Progenitor cell of endocrine pancreas (in vitro differentiated cells): ENCODE measurements at places on chromosomes 2 and 18. TPM values are rescaled to one million over a fixed set of nuclear protein-coding genes. Genes with fewer than 3 reads are reported as not detected.

STAT4 gene
- total RNA-seq: 18.8 and 23.4 TPM in 2 replicates

UGT1A4 gene
- total RNA-seq: not detected in 2 replicates

CLK1 gene
- 128 and 129 TPM in 2 replicates for total RNA-seq

LOXHD1 gene
- total RNA-seq: 0.33 and 0.36 TPM in 2 replicates

MOCOS gene
- total RNA-seq: 2.0 and 3.0 TPM in 2 replicates

PGAP1 gene
- 49.2 and 54.8 TPM in 2 replicates for total RNA-seq

ASXL3 gene
- total RNA-seq: 18.0 and 23.0 TPM in 2 replicates

MTIF2 gene
- 22.7 and 24.5 TPM in 2 replicates for total RNA-seq

OSR1 gene
- total RNA-seq: 10.3 and 10.7 TPM in 2 replicates

HTR2B gene
- not detected in 2 replicates for total RNA-seq

GRCh38 chr2:230814616-230815015 is 50.1 kb upstream of the ITM2C start:
- H3K36me3 ChIP-seq: peaks cover 17% of the 10 kb centered on the region
- no peaks in the 10 kb centered on the region for H3K27me3 ChIP-seq
- H3K4me3 ChIP-seq: no peak overlapping the region
- H3K4me1 ChIP-seq: peaks cover 6% of the 10 kb centered on the region
- no peak overlapping the region for H3K27ac ChIP-seq

DNA sequence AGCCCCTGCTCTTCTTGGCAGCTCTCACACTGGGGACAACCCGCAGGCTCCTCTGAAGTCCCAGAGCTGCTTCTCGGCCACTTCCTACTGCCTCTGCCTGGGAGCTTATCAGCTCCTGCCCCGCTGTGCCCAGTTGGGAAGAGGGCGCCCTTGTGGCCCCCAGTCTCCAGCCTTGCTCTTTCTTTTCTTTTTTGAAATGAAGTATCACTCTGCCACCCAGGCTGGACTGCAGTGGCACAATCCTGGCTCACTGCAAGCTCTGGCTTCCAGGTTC is 20.6 kb upstream of the ALPI start:
- no peaks in the 10 kb centered on the region for H3K36me3 ChIP-seq
- H3K27ac ChIP-seq: no peak overlapping the region
- DNase-seq: no peak
- H3K4me3 ChIP-seq: no peak overlapping the region
- no peaks in the 10 kb centered on the region for H3K4me1 ChIP-seq
- peaks cover 18% of the 10 kb centered on the region for H3K27me3 ChIP-seq

DNA sequence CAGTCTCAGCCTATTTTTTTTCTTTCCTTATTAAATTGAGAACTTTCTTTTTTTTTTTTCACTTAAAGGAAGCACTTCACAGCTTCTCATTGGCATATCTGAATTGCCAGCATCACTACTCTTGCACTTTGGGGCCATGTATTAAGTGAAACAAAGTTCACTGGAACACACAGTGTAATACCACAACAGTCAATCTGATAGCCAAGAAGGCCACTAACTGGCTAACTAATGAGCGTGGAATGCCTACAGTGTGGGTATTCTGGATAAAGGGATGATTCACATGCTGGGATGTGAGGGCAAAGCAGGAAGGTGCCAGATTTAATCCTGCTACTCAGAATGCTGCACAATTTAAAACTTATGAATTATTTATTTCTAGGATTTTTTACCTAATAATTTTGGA is 11.7 kb upstream of the C18orf63 start:
- H3K27ac ChIP-seq: no peak overlapping the region
- H3K4me1 ChIP-seq: peaks cover 14% of the 10 kb centered on the region
- H3K27me3 ChIP-seq: no peaks in the 10 kb centered on the region

DNA sequence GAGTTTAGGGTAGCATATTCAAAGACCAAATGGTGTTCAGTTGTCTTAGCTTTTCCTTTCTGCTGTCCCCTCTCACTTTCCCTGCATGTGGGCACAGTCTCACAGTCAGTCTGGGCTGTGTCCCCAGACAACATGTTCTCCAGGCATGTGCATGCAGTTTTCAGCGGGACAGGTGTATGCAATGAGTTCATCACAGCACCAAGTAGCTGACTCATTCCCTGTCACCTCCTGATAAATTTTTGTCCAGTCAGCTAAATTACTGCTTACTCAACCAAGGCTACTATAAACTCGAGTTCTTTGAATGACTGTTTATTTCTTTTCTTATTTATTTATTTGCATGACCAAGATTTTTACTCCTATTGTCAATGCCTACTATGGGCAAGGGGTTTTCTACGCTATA is 148.8 kb upstream of the CDH19 start:
- no peak overlapping the region for H3K27ac ChIP-seq
- no peak overlapping the region for H3K4me3 ChIP-seq
- no peaks in the 10 kb centered on the region for H3K36me3 ChIP-seq
- H3K27me3 ChIP-seq: no peaks in the 10 kb centered on the region

DNA sequence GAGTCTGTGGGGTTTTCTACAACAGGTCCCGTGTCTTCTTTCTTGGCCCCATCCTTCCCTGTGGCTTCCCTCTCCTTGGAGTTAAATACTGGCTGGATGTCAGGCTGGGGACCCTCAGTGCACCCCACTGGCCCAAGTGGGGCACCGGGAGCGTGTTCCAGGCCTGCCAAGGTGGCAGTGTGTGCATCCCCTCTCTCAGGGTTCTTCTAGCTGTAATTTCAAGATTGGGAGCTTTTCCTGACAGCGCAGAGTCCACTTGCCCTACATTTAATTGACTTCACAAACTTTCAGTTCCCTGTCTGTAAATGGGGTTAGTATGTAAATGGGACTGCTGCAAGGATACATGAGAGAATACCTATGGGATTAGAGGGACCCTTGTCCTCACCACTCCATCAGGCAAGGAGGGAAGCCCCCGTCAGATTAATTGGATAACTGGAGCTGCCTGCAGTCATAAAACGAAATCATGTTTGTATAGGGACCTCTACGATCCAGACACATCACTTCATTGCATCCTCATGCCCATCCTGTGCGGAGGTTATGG is 66.6 kb downstream of the IL1R2 start:
- no peak for DNase-seq
- no peak overlapping the region for H3K27ac ChIP-seq

- peaks cover 6% of the 10 kb centered on the region for H3K27me3 ChIP-seq
- H3K36me3 ChIP-seq: no peaks in the 10 kb centered on the region
- H3K4me3 ChIP-seq: no peak overlapping the region
- H3K27ac ChIP-seq: no peak overlapping the region
These were observed 262.9 kb upstream of the KLHL29 start for GRCh38 chr2:23121968-23122648.

GRCh38 chr2:196473617-196474016 is 165.9 kb upstream of the CCDC150 start:
- no peaks in the 10 kb centered on the region for H3K4me1 ChIP-seq
- no peak overlapping the region for H3K27ac ChIP-seq
- no peaks in the 10 kb centered on the region for H3K36me3 ChIP-seq
- no peak for DNase-seq
- H3K27me3 ChIP-seq: no peaks in the 10 kb centered on the region

- DNase-seq: no peak
- no peak overlapping the region for H3K4me3 ChIP-seq
- peaks cover 3% of the 10 kb centered on the region for H3K36me3 ChIP-seq
These were observed 15.2 kb upstream of the ZFP36L2 start for GRCh38 chr2:43241558-43241957.

DNA sequence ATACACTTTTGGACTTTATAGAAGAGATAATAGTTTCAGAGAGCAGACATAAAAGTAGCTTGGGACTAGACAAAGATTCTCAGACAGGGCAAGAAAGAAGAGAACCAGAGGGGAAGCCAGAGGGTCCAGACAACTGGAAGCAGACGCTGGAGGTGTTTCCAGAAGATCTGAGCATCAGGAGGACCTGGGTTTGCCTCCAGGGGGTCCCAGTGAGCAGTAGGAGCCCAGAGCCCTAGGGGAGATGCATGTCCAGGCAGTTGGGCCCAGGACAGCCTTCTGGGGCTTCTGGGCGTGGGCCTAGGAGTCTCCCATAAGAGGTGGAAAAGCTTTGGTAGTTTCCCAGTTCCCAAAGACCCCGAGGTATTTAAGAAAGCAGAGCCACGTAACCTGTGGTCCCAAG is 251.2 kb upstream of the ID2 start:
- H3K4me1 ChIP-seq: no peaks in the 10 kb centered on the region
- no peaks in the 10 kb centered on the region for H3K36me3 ChIP-seq
- H3K27me3 ChIP-seq: no peaks in the 10 kb centered on the region
- no peak overlapping the region for H3K4me3 ChIP-seq
- no peak for DNase-seq

GRCh38 chr2:137837830-137838229 is 126.4 kb upstream of the HNMT start:
- peaks cover 5% of the 10 kb centered on the region for H3K4me1 ChIP-seq
- H3K27me3 ChIP-seq: no peaks in the 10 kb centered on the region
- H3K27ac ChIP-seq: no peak overlapping the region
- no peak overlapping the region for H3K4me3 ChIP-seq
- H3K36me3 ChIP-seq: no peaks in the 10 kb centered on the region

- DNase-seq: no peak
- H3K36me3 ChIP-seq: no peaks in the 10 kb centered on the region
- H3K4me1 ChIP-seq: no peaks in the 10 kb centered on the region
- no peak overlapping the region for H3K27ac ChIP-seq
These were observed 45.4 kb downstream of the EML6 start for GRCh38 chr2:54768772-54769428.

- H3K36me3 ChIP-seq: peaks cover 1% of the 10 kb centered on the region
- H3K4me1 ChIP-seq: peaks cover 9% of the 10 kb centered on the region
- no peaks in the 10 kb centered on the region for H3K27me3 ChIP-seq
- no peak for DNase-seq
These were observed 62.8 kb downstream of the EFEMP1 start for GRCh38 chr2:55860832-55861231.

GRCh38 chr18:76805221-76805620 is 17.1 kb upstream of the ZNF236 start:
- H3K27ac ChIP-seq: no peak overlapping the region
- no peak for DNase-seq
- H3K27me3 ChIP-seq: peaks cover 3% of the 10 kb centered on the region
- peaks cover 4% of the 10 kb centered on the region for H3K36me3 ChIP-seq

- H3K4me1 ChIP-seq: peaks cover 4% of the 10 kb centered on the region
- no peak for DNase-seq
- H3K27me3 ChIP-seq: no peaks in the 10 kb centered on the region
- no peak overlapping the region for H3K27ac ChIP-seq
- H3K4me3 ChIP-seq: no peak overlapping the region
- no peaks in the 10 kb centered on the region for H3K36me3 ChIP-seq
These were observed 93.5 kb downstream of the NAB1 start for GRCh38 chr2:190742431-190742830.

GRCh38 chr2:239902749-239903201 is 122.4 kb downstream of the NDUFA10 start:
- no peaks in the 10 kb centered on the region for H3K36me3 ChIP-seq
- no peaks in the 10 kb centered on the region for H3K4me1 ChIP-seq
- no peak overlapping the region for H3K4me3 ChIP-seq
- H3K27ac ChIP-seq: no peak overlapping the region
- H3K27me3 ChIP-seq: peaks cover 10% of the 10 kb centered on the region

DNA sequence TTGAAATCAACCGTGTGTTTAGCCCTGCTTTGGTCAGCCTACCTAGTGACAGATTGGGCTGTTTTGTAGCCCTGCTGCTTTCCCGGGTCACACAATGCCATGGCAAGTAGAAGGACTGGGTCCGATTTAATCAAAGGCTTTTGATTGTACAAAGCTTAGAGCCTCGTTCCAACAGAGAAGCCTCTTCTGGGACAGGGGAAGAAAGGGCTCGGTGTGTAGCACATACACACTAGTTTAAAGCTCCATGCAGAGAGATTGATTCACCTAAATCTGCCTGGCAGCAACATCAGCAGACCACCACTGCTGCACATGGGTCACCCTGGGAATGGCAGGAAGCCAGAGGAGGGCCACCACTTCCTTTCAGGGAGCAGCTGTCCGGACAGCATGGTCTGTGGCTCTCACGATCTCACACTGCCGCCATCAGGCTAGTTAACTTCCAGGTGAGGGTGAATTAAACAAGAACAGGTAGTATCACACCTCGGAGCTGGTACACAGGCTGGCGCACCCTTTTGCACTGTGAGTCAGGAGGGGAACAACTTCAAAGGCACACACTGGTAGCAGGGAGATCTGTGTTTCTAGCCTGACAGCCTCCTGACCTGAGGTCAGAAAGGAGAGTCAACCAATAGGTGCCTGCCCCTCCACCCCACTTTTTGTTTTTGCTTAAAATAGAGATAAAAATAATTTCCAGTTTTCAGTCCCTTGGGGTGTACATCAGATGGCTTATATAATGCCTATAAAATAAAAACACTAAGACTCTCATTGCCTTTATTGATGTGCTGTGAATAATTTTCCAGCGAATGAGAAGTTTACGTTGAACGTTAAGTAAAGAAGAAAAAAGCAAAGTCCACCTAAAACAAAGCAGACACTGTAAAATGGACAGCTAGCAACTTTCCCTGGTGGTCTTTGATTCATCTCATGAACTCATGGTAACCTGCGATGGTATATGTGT is 108.5 kb downstream of the CDCA7 start:
- no peak for DNase-seq
- H3K27me3 ChIP-seq: peaks cover 9% of the 10 kb centered on the region
- H3K4me1 ChIP-seq: peaks cover 9% of the 10 kb centered on the region
- no peak overlapping the region for H3K4me3 ChIP-seq
- H3K27ac ChIP-seq: no peak overlapping the region

DNA sequence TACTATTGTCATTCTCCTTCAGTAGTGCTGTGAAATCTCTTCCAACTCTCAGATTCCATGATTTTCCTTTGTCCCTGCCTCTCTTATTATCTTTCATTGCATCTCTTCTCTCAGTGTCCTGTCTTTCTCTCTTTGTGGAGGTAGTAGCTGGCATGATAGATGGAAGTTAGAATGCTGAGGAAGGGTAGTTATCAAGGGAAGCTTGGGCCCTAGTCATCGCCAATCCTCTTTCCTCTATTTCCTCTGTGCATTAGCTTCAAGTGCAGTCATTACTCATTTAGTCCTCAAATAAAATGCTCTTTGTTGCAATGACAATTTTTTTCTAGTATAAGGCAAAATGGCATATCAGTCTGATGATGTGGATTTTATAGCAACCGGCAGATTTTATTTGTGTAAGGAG is 207.7 kb downstream of the CAMKMT start:
- peaks cover 3% of the 10 kb centered on the region for H3K4me1 ChIP-seq
- no peak for DNase-seq
- H3K36me3 ChIP-seq: no peaks in the 10 kb centered on the region
- no peak overlapping the region for H3K27ac ChIP-seq
- H3K4me3 ChIP-seq: no peak overlapping the region

- H3K4me3 ChIP-seq: no peak overlapping the region
- H3K27me3 ChIP-seq: no peaks in the 10 kb centered on the region
- H3K4me1 ChIP-seq: peaks cover 7% of the 10 kb centered on the region
- no peak overlapping the region for H3K27ac ChIP-seq
These were observed 56.7 kb downstream of the GPR39 start for GRCh38 chr2:132473174-132473883.

DNA sequence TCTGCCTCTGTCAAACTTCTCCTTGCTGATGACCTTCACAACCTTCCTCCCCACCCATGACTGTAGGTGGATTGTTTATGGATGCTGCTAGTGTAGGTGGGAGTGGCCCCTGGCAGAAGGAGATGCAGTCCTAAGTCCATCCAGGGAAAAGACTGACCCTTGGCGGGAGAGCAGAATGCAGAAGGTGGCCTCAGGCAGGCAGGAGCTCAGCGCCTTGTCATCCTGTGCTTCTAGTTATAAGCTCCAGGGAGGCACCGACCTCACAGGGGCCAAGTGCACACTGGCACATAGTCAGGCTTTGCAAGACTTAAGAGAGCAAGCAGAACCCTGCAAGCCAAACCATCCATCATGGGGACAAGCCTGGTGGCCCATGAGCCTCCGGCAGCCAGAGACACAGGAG is 74.4 kb downstream of the CAPN13 start:
- H3K4me3 ChIP-seq: no peak overlapping the region
- peaks cover 4% of the 10 kb centered on the region for H3K4me1 ChIP-seq
- no peaks in the 10 kb centered on the region for H3K27me3 ChIP-seq
- no peaks in the 10 kb centered on the region for H3K36me3 ChIP-seq
- no peak overlapping the region for H3K27ac ChIP-seq
- no peak for DNase-seq

GRCh38 chr2:240252872-240253511 is 112.5 kb upstream of the OTOS start:
- no peak for DNase-seq
- no peak overlapping the region for H3K4me3 ChIP-seq
- H3K36me3 ChIP-seq: no peaks in the 10 kb centered on the region
- H3K27ac ChIP-seq: no peak overlapping the region
- H3K4me1 ChIP-seq: peaks cover 16% of the 10 kb centered on the region
